A673 (cell line): ENCODE measurements at places on chromosomes 3 and 15.

GRCh38 chr15:59437142-59437816 is 707 bp upstream of the FAM81A start:
- DNase-seq: no peak

DNA sequence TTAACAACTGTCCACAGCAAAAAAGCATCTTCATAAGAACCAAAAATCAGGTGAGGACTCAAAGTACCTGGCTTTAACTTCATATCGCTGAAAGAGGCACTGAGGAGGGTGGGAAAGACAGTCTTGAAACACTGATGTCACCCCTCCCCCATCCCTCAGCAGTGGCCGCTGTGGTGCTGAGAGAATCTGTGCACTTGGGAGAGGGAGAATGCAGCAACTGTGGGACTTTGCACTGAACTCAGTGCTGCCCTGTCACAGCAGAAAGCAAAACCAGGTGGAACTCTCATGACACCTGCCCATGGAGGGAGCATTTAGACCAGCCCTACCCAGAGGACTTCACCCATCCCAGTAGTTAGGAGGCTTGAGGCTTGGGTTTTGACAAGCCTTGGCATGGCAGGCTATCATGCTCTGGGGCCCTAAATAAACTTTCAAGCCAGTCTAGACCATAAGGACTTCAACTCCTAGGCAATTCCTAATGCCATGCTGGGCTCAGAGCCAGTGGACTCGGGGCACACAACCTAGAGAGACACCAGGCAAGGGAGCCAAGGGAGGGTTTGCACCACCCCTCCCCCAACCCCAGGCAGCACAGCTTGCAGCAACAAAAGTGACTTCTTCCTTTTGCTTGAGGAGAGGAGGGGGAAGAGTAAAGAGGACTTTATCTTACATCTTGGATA is 6.1 kb upstream of the ZSCAN2 start:
- DNase-seq: no peak

GRCh38 chr15:40466426-40467260 is 4.1 kb upstream of the CHST14 start:
- DNase-seq: no peak

- DNase-seq: no peak
Measured at GRCh38 chr15:94875550-94875949, 644.2 kb downstream of the MCTP2 start.

DNA sequence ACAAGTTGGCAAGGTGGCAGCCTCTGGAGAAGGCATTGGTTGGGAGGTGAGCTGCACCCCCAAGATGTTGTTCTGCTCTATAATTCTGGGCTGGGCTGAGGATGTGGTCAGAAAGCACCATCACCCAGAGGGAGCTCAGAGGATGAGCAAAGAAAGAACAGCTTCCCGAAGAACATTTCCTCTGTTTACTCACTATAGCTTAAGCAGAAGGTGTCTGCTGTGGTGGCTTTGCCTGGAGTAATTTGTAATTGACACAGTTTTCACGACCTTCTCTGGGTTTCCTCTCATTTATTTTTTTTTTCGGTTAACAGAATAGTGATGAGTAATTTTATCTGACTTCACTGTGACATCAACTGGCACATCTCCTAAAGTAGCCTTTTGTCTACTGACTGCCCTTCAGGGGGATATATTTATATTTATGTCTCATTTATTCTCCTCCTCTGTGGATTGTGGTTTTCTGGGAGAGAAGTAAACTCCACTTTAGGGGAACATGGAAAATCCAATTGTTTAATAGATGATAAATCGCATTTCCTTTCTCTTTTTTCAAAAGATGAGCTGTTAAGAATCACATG is 49.5 kb upstream of the ABHD17C start:
- DNase-seq: no peak
